ENCODE measurements at places on chromosomes 16 and 17.

DNA sequence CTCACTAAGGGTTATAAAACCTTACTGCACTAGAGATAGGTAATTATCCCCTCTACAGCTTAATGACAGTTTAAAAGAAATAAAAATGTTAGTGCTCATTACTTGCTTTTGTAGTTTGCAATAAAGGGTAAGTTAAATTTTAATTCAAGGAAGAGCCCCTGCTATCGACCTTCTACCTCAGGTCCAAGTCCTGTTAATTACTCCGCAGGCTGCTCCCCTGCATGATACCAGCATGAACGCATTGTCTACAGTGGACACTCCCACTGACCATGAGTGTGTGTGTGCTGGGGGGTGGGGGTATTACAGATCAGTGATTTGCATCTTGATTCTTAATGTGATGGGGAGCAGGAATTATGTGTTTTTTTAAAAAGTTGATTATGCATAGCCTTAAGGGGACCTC, 103.1 kb downstream of the AATF start:
- DNase-seq = no peak

GRCh38 chr17:39239640-39240314, 14.0 kb upstream of the STAC2 start:
- peak; percentile 69 for DNase-seq

DNA sequence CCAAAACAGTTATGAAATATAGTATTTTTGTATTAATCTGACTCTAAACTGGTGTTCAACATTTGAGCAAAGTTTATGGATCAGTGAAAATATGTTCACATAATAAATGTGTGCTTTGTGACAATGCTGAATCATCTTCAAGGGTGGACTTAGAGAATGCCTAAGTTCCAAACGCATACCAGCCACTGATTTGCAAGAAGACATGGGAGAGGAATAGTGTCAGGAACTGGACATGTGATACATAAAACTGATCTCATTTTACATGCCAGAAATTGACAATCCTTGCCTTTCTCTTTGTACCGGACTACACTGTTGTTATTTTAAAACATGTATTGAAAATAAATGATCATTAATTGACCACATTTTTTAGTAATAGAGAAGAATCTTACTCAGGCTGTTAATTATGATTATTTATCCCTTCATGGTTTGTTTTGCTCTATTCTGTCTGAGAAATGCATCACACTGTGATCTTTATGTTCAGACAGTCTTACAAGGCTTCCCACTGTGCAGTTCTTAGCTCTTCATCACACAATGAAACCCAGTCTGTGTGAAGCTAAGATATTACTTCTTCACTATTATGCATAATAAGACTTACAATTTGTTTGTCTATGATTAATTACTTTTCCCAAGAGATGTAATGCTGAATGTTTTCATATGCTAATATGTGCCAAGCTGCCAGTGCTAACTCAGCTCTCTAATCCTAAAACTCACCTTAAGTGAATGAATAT, 1180.6 kb upstream of the CDH8 start:
- no peak for DNase-seq

GRCh38 chr17:65456368-65457151, 104.9 kb downstream of the AXIN2 start:
- no peak for DNase-seq

DNA sequence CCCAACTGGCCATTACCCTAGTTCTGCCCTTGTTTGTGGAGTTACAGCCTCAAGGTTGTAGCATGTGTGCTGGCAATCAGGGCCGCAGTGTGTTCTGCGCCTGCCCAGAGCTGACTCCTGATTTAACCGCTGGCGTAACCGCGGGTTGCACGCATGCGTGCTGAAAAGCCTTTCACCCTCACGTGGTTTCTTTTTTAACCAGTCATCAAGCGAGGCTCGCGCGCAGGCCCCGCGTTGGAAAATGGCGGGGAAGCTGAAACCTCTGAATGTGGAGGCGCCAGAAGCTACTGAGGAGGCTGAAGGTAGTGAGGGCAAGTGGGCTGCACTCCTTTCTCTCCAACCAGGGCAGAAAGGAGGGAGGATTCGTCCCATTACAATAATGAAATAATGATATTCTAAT, at the start of gene SYCE1L:
TSS of gene SYCE1L (plus strand) at position 198 of the 400 bp plus-strand sequence. CDS start at position 242, 44 bp downstream.
- no peak for DNase-seq

DNA sequence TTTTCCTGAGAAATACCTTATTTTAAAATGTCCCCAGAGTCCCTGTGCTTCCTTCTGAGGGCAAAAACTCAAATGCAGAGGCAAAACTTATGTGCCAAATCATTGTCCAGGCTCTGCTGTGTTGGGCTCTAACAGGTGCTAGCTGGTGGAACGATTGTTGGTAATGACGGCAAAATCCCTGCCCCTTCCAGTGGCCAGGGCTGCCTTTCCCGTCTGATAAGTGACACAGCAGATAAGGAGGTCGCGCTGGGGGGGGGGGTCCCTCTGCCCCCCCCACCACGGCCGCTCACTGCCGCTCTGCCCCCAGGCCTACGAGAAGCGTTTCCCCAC, 29.1 kb downstream of the SEC14L5 start:
- no peak for DNase-seq

GRCh38 chr16:48961546-48961945, 320.1 kb downstream of the CBLN1 start:
- no peak for DNase-seq

DNA sequence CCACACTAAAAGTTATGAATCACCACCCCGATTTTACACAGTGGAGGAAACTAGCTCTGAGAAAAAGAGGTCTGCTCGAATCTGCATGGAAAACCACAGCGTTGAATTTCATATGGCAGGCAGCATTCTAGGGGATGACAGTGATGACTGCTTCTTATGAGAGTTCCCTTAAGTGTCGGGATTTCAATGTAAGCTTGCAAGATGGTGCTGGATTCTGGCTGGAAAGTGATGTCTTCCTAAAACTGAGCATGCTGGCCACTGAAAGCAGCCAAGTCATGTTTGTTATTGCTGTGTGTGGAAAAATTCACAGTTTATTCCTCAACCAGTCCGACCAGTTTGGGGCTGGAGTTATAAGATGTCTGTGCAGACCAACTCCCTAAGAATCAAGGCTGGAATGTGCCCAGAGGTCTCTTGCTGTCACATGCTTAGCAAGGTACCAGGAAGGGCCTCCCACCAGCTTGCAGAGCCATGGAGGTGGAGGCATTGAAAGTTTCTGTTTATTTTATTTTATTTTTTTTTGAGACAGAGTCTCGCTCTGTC, 37.2 kb upstream of the GAN start:
- DNase-seq = no peak

DNA sequence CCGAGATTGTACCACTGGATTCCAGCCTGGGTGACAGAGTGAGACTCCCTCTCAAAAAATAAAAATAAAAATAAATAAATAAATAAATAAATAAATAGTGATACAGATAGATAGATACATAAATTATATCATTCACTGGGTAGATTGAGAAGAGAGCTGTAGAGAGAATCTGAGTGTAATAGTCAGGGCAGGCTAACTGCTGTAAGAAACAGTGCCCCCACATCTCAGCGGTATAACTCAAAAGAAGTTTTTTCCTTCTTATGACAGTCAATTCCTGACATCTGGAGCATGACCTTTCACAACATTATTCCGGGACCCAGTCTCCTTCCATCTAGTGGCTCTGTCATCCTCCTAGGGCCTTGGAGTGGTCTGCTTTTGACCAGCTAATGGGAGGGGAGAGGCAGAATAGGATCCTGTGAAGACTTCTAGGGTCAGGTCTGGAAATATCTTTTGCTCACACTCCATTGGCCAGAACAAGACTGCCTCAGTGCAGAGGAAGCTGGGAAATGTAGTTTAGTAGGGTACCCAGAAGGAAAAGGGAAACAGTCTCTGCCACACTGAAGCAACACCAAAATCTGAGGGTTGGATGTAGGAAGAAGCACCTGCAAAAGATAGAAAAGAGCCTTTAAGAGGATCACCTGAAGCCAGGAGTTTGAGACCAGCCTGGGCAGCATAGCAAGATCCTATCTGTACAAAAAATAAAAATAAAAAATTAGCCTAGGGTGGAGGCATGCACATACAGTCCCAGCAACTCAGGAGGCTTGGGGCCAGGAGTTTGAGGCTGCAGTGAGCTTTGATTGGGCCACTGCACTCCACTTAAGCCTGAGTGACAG, 3.0 kb upstream of the QPRT start:
- peak; percentile 52 for DNase-seq

DNA sequence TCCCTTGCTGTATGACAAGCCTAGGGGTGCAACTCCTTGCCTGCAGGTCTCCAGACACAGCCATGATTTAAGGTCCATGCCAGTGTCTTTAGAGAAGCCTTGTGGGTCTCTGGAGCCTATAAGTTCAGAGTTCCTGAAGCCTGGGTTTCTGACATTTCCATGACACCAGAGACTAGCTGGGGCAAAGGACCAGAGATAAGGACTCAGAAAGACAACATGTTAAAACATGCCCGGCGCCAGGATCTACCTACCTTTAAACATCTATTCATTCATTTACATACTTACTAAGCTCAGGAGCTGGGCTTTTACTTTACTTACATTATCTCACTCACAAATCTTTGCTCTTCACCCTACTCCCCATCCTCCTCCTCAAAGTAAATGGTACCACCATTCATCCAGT, 1.5 kb downstream of the MRPL27 start:
- no peak for DNase-seq

DNA sequence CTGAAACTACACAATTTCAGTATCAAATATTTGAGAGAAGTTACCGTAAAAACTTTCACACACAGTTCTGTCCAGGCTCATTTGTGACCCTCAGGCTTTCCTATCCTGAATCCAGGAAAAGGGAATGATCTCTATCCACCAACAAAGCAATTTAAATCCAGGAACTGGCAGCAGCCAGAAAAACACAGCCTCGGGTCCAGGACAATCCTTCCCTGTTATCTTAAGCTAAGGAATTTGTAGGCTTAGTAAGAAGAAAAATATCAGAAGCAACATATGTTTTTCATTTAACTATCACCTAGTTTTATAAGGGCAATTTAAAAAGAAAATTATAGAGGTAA, 47.1 kb downstream of the TEX2 start:
- no peak for DNase-seq

DNA sequence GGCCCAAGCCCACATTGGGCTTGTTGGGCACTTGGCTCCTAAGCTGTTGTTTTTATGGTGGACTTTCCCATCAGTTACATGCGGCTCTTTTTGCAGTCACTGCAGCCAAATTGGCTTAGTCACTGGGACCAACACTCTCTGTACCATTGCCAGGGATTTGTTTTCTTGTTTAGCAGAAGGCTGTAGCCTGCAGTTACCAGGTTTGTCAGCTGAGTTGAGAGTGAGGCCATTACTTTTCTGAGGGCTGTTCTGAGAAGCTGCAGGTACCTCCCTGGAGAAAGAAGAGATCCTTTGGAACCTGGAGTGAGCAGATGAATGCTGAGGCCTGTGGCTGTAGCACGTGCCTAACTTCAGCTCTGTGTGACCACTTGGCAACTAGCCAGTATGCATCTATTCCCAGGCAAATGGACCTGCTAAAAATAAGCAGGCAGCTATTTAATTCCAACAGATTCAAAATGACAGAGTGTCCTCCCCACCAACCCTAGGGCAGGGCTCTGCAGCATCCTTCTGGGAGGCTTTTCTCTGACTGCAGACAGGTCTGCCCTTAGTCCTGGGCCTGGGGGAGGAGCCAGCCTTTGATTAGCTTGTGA, 12.9 kb downstream of the AKAP1 start:
- DNase-seq = no peak

DNA sequence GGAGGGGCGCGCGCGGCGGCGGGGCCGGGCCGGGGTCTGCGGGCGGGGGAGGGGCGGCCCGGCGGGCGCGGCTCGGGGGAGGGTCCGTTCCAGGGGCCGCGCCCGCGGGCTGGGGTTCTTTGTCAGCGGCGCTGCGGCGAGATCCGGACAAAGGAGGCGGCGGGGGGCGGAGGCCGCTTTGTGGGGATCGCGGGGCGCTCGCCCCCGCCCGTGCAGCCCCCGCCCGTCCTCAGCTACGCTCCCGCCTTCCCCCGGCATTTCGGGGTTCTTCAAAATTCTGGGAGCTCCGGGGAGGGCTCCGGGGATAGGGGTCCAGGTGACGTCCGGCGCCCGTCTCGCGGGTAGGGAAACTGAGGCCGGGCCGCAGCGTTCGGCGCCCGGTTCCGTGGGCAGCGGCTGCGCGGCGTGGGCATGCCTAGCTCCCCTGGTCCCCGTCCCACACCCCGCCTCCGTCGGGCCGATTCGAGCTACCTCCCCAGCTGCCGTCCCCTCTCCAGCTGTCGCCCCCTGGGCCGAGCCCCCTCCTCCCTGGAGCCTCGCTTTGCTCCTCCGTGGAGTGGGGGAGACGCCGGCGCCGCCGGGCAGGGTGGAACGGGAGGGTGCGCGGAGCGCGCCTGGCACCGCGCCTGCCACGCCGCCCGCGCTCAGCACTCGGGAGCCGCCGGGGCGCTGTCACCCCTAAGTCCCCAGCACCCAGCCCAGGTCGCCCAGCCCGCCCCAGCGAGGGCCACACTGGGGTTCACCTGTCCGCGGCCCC, 546 bp downstream of the SNN start:
- no peak for DNase-seq

DNA sequence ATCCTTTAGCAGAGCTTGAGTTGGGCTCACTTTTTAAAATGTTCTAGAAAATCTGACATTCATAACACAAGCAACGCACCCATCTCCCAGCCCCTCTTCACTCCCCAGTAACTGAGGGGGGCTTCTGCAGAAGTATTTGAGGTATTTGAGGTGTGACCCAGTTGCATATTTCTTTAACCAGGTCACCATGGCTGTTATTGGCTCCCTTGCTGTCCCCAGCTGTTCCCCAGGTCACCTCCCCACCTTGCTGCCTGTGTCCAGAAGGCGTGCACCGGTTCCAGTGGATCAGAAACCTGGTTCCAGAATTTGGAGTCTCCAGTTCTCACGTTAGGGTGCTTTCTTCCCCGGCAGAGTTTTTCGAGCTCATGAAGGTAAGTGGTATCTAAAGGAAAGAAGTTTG, 13.8 kb downstream of the PGS1 start:
- no peak for DNase-seq

GRCh38 chr16:19417640-19418039, at the start of gene TMC5:
TMC5 (plus strand) TSS chr16:19417883; CDS start chr16:19440039, 22,156 bp downstream.
- DNase-seq = no peak

GRCh38 chr16:81315271-81316175, 761 bp downstream of the GAN start:
- DNase-seq = peak; percentile 49

- DNase-seq = no peak
These were observed 14.9 kb upstream of the CCR7 start for GRCh38 chr17:40580140-40580539.

DNA sequence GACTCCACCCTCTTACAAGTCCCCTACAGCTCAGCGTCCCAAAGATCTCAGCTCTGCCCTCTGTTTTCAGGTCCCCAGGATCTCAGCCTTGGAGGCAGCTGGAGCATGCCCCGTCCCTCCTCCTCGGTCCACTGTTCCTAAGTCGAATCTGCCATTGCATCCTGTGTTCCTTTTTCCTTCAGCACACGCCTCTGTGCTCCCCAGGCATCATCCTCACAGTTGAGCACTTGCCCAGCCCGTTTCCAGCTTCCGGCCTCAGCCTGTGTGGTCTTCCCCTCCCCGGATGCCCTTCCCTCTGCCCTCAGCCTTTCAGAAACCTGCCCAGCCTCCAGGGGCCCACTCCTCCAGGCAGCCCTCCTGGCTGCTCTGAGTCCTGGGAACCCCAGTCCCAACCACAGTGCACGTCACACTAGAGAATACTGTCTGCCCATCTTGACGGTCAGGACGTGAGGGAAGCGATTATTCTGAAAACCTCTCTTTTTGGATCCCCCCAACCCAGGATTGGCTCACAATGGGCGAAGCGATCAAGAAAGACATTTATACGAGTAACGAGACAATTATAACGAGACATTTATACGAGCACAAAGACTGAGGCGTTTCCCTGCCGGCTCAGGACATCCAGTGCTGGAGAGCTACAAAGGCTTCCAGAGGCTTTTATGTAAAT, 41.4 kb downstream of the RPH3AL start:
- no peak for DNase-seq

Data from activated CD4-positive, alpha-beta T cell treated with anti-CD3 and anti-CD28 coated beads, Interleukin-10, Interleukin-2, amounts not matched to agents 100 ng/mL and 50 ng/mL, durations not matched to agents 16 hours and 8 hours (primary cell).